Peyer's patch (tissue), 4 donors: ENCODE measurements at places on chromosomes 1 and 21.

- DNase-seq = no peak
Observed at GRCh38 chr21:33026878-33027400, 1.2 kb downstream of the OLIG2 start.

GRCh38 chr1:146012703-146013558 is 8.6 kb downstream of the HJV start:
- DNase-seq = peak; percentile 54

DNA sequence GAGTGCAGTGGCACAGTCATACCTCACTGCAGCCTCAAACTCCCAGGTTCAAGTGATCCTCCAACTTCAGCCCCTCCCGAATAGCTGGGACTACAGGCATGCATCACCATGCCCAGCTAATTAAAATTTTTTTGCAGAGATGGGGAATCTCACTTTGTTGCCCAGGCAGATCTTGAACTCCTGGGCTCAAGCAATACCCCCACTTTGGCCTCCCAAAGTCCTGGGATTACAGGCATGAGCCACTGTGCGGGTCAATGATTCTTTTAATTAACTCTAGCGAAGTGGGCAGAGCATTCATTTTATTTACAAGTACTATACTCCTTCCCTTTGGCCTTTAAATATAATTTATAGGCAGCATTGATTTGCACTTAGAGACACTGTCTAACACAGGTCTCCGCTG is 2.5 kb upstream of the OTUD3 start:
- no peak for DNase-seq

GRCh38 chr1:41648230-41648629 is 163.7 kb upstream of the EDN2 start:
- no peak for DNase-seq

DNA sequence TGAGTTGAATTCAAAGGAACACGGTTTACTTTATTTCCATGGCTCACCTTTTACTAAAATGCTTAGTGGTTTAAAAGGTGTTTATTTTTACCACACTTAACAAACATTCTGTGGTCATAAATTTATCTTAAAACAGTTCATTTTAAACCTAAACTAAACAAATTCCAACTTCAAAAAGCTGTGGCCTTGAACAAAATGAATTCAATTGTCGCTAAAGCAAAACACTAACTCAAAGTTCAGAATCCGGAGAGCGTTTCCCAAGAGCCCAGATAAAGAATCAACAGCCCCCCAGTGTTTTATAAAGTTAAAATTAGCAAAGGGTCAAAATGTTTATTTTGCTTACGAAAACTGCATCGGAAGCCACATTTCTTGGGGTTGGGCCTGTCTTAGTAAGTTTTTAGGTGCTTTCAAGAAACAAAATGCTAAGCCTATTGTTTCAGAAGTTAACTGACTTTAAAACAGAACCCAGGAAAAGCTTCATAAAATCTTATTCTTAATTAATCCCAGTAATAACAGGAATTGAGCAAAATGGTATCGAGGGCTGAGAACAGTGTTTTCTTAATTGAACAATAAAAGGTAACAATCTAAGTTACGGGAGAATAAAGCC is 1.3 kb downstream of the PUM1 start:
- no peak for DNase-seq

- DNase-seq = no peak
Observed at GRCh38 chr1:161000736-161001480, 20.0 kb downstream of the F11R start.

- no peak for DNase-seq
Observed at GRCh38 chr21:15894596-15894995, 164.8 kb downstream of the USP25 start.

DNA sequence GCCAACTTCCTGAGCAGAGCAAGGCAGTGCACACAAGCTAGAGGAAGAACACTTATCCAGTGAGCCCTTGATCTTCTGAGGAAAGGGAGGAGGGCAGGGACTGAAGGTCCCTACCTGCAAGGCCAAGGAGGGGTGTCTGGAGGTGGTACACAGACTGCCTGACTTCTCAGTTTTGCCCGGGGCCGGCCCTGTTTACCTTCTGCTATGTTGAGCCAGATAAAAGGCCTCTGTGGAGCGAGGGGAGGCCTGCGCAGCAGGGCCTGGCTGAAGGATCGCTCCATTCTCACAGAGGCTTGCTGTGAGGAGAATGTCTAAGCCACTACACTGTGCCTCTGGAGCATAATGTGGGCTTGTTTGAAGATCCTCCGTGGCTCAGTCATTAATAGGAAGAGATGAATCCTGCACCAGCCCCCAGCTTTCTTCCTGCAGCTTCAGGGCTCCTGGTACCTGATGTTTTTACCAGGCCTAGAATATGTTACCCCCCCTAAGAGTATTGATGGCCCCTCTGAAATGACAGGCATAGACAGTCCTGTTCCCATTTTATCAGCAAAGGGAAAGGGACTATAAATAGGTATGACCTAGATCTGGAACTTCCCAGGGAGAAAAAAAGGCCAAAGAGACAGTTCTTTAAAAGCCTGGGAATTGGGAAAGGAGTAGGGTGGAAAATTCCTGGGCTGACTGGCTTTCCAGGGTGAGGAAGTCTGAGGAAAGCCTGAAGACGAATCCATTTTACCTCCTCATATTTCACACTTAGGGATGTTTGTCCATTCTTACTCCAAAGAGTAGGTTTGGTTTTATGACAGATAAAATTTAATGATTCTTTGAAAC is 4.7 kb downstream of the POGK start:
- DNase-seq = no peak

DNA sequence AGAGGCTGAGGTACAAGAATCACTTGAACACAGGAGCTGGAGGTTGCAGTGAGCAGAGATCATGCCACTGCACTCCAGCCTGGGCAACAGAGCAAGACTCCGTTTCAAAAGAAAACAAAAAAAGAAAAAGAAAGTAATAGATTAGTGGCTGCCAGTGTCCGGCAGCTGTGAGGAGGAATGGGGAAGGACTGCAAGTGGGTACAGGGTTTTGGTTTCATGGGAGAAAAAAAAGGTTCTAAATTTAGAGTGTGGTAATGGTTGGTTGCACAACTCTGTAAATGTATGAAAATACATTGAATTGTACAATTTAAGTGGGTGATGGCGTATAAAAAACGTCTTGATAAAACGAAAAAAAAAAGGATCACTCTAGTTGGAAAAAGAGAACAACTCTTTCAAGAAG is 6.7 kb downstream of the TAF1A start:
- peak; percentile 51 for DNase-seq

- DNase-seq = no peak
Observed at GRCh38 chr1:33955096-33955495, 91.2 kb downstream of the HMGB4 start.

GRCh38 chr1:19447550-19447949 is 37.8 kb downstream of the CAPZB start:
- no peak for DNase-seq

GRCh38 chr1:183197762-183198161 is 11.7 kb downstream of the LAMC2 start:
- DNase-seq = no peak

- DNase-seq = no peak
Observed at GRCh38 chr1:168405906-168406549, 125.4 kb downstream of the TBX19 start.

DNA sequence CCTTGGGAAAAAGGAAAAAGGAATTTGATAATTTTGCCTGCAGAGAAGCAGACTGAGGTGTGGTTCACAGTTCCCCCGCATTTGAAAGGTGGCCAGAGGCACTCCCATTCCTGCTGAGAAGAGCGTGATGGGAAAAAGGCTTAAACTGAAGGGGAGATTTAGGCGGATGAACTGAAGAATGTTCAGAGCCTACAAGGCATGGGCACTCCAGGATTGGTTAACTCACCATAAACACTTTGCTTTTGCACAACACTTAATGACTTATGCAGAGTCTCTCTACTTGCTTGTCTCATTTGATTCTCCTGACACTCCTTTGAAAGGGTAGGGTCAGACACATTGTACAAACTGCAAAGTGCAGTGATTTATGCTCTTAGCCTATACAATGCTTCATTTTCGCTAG is 119.6 kb upstream of the RUNX1 start:
- DNase-seq = no peak

DNA sequence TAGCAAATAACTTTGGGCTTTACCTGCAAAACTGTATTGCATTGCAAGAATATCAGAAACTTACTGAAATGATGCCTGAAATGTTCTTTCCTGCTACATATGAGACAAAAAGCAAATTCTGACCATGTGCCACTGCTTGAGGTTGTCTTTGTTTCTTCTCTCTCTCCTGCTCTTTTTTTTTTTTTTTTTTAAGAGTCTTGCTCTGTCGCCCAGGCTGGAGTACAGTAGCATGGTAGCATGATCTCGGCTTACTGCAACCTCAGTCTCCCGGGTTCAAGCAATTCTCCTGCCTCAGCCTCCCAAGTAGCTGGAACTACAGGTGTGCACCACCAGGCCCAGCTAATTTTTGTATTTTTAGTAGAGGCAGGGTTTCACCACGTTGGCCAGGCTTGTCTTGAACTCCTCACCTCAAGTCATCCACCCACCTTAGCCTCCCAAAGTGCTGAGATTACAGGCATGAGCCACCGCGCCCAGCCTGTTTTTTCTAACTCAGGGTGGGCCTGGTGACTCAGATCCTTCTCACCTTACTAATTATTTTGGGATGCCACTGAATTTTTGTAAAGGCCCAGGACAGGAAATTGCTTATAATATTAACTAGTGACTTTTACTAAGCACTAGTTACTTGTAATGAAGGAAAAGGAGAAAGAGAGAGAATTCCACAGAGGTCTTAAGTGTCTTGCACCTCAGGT is 35.9 kb downstream of the DNASE2B start:
- no peak for DNase-seq

DNA sequence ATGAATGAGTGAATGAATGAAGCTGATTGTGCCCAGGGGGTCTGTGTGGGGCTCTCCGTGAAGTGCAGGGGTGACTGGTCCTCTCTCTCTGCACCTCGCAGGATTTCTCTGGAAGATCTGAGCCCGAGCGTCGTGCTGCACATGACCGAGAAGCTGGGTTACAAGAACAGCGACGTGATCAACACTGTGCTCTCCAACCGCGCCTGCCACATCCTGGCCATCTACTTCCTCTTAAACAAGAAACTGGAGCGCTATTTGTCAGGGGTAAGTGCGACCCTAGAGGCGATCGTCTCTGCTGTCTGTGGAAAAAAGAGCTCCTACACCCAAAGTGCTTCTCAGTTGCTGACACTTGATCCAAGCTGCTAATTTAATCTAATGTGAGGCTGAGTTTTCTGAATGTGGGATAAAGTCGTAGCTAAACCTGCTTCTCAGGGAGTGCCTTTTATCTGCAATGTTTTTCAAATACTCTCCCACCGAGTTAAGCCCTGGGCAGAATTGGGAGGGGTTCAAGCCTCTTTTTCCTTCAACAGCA is 101.7 kb downstream of the HUNK start:
- peak; percentile 27 for DNase-seq

GRCh38 chr1:198330982-198331615 is 174.3 kb downstream of the NEK7 start:
- DNase-seq = no peak

DNA sequence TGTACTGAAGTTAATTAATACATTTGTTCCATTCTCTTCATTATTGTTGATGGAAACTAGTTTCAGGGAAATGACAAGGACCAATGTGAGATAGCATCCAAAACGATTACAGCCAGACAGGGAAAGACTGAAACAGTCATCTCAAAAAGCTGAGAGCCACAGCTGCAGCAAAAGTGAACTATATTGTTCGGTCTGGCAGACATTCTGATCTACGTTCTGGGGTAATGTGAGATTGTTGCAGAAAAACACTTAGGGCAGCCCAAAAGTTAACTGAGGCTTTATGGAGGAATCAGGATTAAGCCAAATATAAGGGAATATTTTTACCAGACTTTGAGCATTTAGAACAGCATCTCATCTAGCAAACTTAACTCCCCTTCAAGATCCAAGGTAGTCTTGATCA is 112.9 kb downstream of the LRRC40 start:
- no peak for DNase-seq

- DNase-seq = no peak
Observed at GRCh38 chr1:218964471-218965185, 209.1 kb upstream of the LYPLAL1 start.

DNA sequence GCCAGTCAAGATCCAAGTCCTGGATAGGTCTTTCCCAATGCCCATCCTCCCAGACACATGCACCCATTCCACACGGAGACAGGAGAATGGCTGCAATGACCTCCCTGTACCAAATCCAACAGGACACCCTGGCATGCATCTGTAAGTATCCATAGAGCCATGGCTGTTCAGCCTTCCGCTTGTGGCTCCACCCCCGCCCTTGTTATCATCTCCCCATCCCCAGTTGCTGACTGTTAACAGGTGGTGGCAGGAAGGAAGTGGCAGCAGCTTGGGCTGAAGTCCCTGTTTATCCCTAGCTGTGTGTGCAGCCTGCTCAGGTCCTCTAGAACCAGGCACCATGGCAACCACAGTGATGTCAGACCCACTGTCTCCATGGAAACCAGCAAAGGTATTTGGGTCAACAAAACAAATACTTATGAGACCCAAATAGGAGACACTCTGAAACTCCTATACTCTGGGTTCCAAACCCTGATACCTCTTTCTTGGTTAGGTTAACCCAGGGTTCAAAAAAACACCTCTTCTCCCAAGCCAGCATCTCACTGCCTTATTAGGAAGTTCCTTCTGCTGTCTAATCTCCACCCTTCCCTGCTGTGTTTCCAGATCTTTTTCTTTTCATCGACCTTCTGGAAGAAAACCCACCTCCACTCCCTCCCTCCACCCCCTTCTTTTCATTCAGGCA is 721 bp downstream of the PBXIP1 start:
- peak; percentile 96 for DNase-seq

- no peak for DNase-seq
Observed at GRCh38 chr1:53501065-53502005, 42.1 kb downstream of the DMRTB1 start.

DNA sequence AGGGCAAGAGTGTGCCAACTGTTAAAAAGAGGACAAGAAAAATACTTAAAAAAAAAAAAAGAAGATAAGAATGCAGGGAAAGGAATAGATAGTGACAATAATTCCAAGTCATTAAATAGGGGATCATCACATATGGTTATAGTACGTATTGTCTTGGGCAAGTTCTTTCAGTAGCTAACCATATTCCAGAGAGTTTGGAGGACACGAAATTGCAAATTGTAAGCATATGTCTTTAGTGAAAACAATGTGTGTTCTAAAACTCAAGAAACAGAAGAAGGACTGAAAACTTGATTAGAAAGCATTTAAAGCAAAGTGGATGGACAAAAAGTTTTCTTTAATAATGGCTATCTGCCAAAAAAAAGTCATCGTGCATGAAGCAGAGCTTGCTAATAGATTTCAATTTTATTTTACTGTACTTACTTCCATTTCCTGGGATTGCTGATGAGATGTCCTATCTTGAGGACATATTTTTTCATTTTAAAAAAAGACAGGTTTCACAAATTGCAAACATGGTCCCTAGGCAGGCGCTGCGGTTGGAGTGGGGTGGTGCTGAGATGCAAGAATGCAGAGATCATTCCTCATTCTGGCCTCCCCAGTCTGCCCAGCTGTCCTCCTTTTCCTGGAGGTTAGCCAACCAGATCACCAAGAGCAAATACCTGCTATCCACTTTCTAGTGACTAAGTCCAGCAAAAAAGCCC is 11.9 kb downstream of the TSPAN2 start:
- no peak for DNase-seq

DNA sequence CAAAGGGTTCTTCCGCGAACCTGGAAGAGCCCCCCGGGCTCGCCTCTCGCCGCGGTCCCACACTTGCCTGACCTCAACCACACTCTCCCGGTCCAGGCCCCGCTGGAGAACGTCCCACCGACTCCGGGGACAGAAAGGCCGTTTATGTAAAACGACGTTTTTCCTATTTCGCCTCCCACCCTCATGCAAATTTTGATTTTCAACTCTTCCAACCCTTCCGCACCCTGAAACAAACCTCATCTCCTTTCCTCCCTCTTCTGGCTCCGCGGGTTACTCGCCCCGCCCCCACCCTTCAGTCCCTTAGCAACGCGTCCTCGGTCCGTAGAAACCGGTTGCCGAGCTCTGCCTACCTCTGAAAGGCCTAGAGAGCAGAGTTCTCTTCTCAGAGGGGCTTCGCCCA is at the start of gene C1orf141:
C1orf141 (minus strand) TSS at position 276 of the 400 bp plus-strand sequence. CDS start 7,730 bp downstream, outside the sequence.
- no peak for DNase-seq
